ENCODE measurements at places on chromosomes 7 and 10.

- no peak for DNase-seq
These were observed 62.8 kb downstream of the CFAP46 start for GRCh38 chr10:132879408-132880127.

DNA sequence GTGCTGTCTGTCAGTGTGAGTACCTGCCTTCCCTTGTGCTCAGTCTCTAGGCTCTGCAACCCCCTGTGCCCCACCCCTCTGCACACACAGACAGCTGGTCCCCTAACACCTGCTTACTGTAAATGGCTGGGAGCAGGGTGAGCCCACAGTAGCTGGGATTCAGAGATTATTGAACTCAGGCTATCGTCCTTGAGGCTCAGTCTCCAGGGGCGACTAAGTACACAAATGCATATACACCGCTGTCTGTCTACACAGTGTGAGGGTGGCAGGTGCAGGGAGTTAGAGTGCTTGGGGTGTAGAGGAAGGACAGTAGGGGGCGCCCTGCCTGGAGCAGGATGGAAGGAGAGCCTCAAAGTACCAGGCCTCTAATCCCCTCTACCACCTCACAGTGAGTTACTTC, 12.9 kb downstream of the UPP1 start:
- DNase-seq, result no peak

- peak; percentile 65 for DNase-seq
These were observed 73.4 kb downstream of the SHH start for GRCh38 chr7:155738652-155739537.

DNA sequence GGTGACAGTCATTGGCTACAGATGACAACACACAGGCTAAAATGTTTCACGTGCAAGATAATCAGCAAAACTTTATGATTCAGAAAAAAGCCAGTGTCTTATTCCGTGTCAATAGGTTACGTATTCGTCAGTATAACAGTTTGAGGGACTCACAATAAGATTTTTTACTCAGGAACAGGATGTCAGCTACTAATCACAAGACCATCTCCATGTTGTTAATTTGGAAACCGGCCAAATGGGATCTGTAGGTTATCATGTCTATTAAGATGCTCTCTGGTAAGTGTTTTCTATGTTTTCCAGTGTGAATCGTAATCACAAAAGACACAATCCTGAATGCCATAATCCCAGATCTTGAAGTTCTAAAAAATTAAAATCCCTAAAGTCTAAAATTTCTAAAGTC, 197.3 kb downstream of the ETV1 start:
- DNase-seq, result no peak

- DNase-seq, result peak; percentile 50
These were observed 43.8 kb downstream of the CYTH3 start for GRCh38 chr7:6228361-6229229.

GRCh38 chr10:50416881-50417280, 165.6 kb upstream of the ASAH2 start:
- no peak for DNase-seq

DNA sequence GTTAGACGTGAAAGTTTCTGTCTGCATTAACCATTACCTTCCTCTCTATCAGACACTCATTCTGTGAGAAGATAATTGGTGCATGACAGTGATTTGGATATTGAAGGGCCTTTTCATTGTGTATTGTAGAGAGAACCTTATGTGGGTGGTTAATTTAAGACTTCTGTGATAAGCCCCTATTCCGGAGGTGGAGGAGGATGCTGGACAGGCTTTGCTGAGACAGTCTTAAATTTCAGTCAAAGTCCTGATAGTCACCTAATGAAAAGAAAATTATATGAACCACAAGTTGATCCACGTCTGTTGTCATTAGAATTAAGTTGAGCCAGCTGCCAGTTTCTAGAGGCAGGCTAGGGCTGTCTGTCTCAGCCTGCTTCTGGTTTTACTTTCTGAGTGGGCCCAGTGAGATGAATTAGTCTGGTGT, 62.9 kb downstream of the CELF2 start:
- DNase-seq, result no peak

- DNase-seq, result no peak
These were observed 166.2 kb upstream of the PRR15 start for GRCh38 chr7:29397398-29397797.

DNA sequence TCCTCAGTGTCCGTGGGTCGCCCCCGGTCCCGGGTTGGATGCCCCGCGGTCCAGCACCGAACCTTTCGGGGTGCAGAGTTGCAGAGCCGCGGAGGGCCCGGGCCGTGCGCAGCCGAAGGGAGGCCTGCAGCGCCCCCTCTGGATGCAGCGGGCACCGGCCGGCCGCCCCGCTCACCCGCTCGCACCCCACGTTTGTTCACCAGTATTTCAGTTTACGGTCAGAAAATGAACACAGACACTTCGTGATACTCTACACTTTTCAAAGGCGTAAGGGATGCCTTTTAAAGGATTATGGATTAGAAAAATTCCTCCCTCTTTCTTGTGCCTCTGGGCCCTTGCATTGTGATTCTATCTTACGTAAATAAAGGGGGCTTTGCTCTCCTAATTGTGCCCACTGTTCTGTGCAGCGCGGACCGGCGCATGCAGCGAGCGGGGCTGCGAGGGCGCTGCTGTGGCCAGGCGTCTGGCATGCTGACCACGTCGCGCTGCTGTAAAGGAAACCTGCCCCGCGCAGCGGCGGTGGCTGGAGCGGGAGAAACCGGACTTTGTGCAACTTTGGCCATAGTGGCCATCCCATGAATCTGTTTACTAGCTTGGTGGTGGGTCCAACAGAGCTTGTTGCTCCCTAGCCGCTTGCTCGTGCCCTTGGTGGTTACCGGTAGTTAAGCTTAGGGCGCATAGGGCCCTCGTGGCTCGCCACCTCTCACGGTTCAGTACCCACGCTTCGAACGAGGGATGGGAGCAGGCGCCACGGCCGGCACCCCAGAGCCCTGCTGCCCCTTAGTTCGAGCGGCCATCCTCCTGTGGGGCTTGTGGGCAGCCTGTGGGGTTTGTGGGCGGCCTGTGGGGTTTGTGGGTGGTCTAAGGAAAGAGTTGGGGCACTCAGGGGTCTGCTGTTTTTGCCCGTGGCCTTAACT, 739 bp upstream of the MEST start:
- DNase-seq, result peak; percentile 42

GRCh38 chr7:34523226-34523918, 134.6 kb upstream of the NPSR1 start:
- peak; percentile 45 for DNase-seq

GRCh38 chr10:130635528-130635927, 499.3 kb downstream of the GLRX3 start:
- no peak for DNase-seq

DNA sequence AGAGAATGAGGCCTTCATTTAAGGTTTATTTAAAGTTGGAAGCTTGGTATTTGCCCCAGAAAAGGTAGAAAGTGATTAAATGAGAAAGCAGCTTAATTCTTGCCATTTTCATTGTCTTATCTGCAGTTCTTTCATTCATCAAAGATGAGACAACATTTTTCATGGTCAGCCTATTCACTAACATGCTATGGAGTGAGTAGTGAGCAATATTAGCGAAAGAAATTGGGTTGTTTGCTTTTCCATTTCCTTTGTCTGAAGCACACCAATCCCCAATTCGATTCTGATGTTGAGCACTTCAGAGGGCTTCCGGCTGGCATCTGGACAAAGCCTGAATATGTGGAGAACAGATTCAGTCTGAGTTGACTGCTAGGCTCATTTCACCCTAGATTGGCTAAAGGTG, 317.2 kb downstream of the BBS9 start:
- no peak for DNase-seq

GRCh38 chr7:9939176-9939575, 1034.5 kb upstream of the PHF14 start:
- no peak for DNase-seq

DNA sequence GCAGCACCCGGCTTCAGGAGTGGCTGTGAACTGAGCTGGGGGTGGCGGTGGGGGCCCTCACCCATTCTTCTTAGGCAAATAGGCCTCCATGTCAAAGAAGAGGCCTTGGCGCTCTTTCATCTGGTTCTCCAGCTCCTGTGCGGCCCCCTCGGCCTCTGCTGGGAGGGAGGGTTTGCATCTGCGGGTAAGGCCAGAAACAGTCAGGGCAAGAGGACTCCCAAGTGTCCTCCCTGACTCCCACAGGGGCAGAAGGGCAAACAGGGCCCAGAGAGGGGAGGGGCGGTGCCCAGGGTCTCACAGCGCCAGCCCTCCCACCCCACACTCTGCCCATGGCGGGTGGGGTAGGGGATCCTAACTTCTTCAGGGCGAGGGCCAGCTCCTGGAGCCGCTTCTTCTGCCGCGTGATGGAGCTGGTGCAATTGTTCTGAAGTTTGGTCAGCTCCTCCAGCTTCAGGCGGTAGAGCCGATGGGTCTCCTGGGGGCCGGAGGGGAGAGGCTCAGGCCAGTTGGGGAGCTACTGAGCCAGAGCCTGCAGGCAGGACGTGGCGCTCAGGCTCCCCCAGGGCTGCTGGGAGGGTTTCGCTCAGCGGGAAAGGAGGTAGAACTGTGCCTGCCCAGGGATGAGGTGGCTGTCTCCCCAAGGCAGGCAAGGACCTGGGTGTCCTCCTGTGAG, 2.2 kb downstream of the TMEM120A start:
- no peak for DNase-seq

DNA sequence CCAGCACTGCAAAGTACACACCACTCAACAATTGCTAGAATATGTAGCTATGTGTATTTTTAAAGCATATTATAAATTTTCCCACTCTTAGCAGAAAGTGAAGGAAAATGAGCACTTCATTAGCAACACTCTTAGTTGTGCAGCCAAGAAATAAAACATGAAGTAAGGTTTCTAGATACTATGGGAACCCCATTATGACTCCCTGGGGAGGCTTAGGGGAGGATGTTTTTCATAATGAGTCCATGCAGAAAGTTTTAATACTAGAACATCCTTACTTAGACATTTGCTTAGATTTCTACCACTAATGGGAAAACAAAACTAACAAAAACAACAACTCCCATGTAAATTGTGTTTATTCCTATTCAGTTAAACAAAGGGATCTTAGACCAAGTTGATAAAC, 148.4 kb upstream of the HDAC9 start:
- no peak for DNase-seq

DNA sequence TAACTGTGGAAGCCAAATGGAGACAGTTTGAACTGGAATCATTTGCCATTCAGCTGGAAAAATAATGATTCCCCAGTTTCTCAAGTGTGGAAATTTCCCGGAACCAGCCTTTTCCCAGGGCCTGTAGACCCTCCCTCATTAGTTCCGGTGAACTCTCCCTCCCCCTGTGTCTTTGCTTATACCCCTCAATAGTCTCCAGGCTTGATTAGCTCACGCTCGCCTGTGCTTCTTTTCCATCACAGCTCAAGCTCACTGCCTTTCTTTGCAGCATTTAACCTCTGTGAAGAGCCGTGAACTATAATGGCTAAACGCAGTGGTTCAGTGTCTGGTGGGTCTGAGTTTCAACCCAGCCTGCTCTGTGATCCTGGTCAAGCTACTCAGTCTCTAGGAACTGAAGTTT, 690.8 kb downstream of the INHBA start:
- DNase-seq, result no peak

DNA sequence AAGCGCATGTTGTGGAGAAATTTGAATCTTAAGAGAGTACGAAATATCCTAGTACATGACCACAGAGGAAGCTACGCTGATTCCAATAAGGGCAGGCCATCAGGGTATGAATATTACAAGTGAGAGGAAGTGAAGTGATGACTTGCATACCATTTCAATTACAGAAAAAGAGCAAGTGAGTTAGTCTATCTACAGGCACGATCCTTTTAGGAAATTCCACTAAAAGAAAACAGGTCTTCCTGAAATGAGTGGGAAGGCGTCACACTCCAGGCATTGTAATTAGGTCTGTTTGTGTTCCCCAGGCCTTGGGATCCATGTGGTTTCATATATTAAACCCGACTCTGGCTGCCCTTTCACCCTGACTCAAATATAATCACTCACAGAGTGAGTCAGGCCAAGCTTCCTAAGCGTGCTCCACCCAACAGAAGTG, 152.5 kb downstream of the SEMA3A start:
- peak; percentile 94 for DNase-seq

DNA sequence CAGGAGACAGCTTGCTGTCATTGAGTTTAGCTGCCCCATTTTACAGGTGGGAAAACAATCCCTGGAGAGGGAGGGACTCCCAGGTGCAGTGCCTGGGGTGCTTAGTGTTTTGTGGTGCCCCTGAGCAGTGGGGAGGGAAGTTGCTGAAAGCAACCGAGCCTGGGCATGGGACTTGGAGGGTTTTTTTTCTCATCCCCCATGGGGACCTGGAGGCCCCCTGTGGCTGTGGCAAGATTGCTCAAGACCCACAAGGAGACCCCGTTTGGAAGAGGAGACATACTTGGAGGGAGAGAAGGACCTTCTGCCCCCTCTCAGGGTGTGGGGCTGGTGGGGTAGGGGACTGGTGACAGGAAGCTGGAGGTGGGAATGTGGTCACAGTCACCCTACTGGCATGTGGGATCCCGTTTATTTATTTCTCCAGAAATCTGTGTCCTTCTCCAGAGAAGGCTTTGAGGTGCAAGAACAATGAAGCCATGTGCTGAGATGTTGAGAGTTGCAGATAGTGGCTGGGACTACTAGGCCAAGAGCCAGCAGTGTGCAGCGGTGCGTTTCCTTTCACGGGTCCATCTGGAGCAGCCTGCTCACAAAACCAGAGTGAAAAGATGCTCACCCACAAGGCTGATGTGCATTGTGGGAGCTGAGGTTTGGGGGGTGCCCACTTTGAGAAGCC, 21.5 kb downstream of the ZMIZ1 start:
- peak; percentile 34 for DNase-seq

Data from fibroblast of skin of right quadriceps (primary cell).